Lung microvascular endothelial cell (primary cell): ENCODE measurements at places on chromosomes 7 and 10. TPM values are rescaled to one million over a fixed set of nuclear protein-coding genes. Genes with fewer than 3 reads are reported as not detected.

Gene HIPK2
- total RNA-seq: 7.8 and 10.9 TPM in 2 replicates

Gene PLXDC2
- 0.87 and 9.1 TPM in 2 replicates for total RNA-seq

Gene IDI2
- not detected in 2 replicates for total RNA-seq

Gene FAM237B
- not detected in 2 replicates for total RNA-seq

Gene SLC16A12
- total RNA-seq: not detected in 2 replicates

Gene TRPV5
- total RNA-seq: not detected in 2 replicates

Gene CREB5
- total RNA-seq: 2.4 and 3.2 TPM in 2 replicates

Gene COBL
- total RNA-seq: not detected in 2 replicates

Gene EPDR1
- 2.0 and 2.4 TPM in 2 replicates for total RNA-seq

Gene FRAT1
- total RNA-seq: 3.7 and 5.8 TPM in 2 replicates

Gene CRHR2
- not detected in 2 replicates for total RNA-seq

Gene FRMPD2
- total RNA-seq: under 0.01 and 0.22 TPM in 2 replicates

Gene ZNF679
- total RNA-seq: not detected in 2 replicates

Gene IQCE
- 4.6 and 6.0 TPM in 2 replicates for total RNA-seq

Gene CLDN3
- total RNA-seq: 0.44 and 0.60 TPM in 2 replicates

Gene ASB10
- not detected in 2 replicates for total RNA-seq

Gene PTER
- 3.2 and 6.8 TPM in 2 replicates for total RNA-seq

Gene OR6V1
- not detected in 2 replicates for total RNA-seq

Gene MGMT
- total RNA-seq: 5.7 and 7.7 TPM in 2 replicates

Gene ADCY1
- total RNA-seq: 0.40 and 0.44 TPM in 2 replicates

Gene NRAP
- not detected in 2 replicates for total RNA-seq

Gene GCK
- 0.20 and 0.22 TPM in 2 replicates for total RNA-seq

Gene ANXA8L1
- not detected in 2 replicates for total RNA-seq

Gene DNAJC12
- 4.1 and 6.3 TPM in 2 replicates for total RNA-seq

Gene EMX2
- not detected in 2 replicates for total RNA-seq

Gene CYP3A4
- total RNA-seq: not detected in 2 replicates

Gene FOXP2
- 1.1 and 13.7 TPM in 2 replicates for total RNA-seq

Gene UPK3B
- under 0.01 TPM in 2 replicates for total RNA-seq

Gene SERPINE1
- 68.3 and 170 TPM in 2 replicates for total RNA-seq

Gene ZC3HAV1L
- total RNA-seq: 11.1 and 16.1 TPM in 2 replicates

Gene CFAP70
- total RNA-seq: under 0.01 and 0.20 TPM in 2 replicates

Gene MAT1A
- not detected in 2 replicates for total RNA-seq

Gene GRM3
- not detected in 2 replicates for total RNA-seq

Gene TMEM196
- total RNA-seq: not detected in 2 replicates

Gene BBS9
- total RNA-seq: 10.0 and 13.7 TPM in 2 replicates

Gene SEMA3A
- 21.6 and 56.7 TPM in 2 replicates for total RNA-seq

Gene NKX2-3
- not detected in 2 replicates for total RNA-seq

Gene RGR
- not detected in 2 replicates for total RNA-seq

Gene PRRT4
- total RNA-seq: not detected in 2 replicates

Gene SPOCK2
- 2.2 and 3.0 TPM in 2 replicates for total RNA-seq

Gene CRYGN
- total RNA-seq: not detected in 2 replicates

Gene AKR1C3
- 108 and 111 TPM in 2 replicates for total RNA-seq
